T-helper 17 cell (primary cell): ENCODE measurements at places on chromosomes 2 and 18.

GRCh38 chr18:23250893-23251656, 115.8 kb downstream of the CABLES1 start:
- H3K4me3 ChIP-seq = no peak overlapping the region
- no peaks in the 10 kb centered on the region for H3K27me3 ChIP-seq
- no peak overlapping the region for H3K27ac ChIP-seq
- no peaks in the 10 kb centered on the region for H3K36me3 ChIP-seq
- peaks cover 5% of the 10 kb centered on the region for H3K4me1 ChIP-seq

GRCh38 chr2:235558572-235558971, 64.7 kb downstream of the AGAP1 start:
- H3K27me3 ChIP-seq = peaks cover 55% of the 10 kb centered on the region
- no peak for DNase-seq
- no peaks in the 10 kb centered on the region for H3K4me1 ChIP-seq
- no peak overlapping the region for H3K27ac ChIP-seq
- H3K36me3 ChIP-seq = no peaks in the 10 kb centered on the region
- H3K4me3 ChIP-seq = no peak overlapping the region

DNA sequence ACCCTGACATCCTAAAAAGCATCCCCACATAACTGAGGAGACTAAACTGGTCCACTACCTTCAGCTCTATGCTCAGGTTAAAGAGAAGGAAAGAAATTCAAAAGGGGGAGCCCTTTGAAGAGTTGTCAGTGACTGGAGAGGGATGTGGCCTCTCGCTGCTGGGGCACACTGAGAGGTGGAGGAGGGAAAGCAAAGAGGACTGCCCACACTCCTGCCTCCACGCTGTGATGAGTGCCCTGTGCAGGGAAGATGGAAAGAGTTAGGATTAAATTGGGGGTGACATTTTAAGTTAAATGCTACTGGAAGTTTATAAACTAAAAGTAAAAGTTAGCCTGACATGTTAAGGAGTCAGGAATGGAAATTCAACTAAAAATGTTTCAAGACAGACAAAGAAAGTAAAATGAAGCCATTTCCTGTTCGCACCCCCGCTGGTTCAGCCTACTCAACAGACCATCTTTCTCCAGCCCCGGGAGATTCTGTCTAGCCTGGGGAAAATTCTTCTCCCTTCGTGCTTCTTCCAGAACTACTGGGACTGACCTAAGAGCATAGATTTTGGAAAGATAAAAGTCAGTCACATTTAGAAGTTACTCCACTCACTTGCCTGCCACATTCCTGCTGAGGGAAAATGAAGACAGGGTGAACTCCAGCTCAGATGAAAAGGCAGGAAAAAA, 17.8 kb upstream of the INO80C start:
- no peak for DNase-seq
- H3K27me3 ChIP-seq = peaks cover 18% of the 10 kb centered on the region
- H3K4me1 ChIP-seq = peaks cover 3% of the 10 kb centered on the region
- H3K4me3 ChIP-seq = no peak overlapping the region
- no peaks in the 10 kb centered on the region for H3K36me3 ChIP-seq

- H3K27me3 ChIP-seq = peaks cover 53% of the 10 kb centered on the region
- H3K36me3 ChIP-seq = peaks cover 4% of the 10 kb centered on the region
- no peak for DNase-seq
Measured at GRCh38 chr2:10720947-10721395, 459 bp upstream of the ATP6V1C2 start.

GRCh38 chr2:208792766-208793165, 386.2 kb downstream of the PTH2R start:
- no peak overlapping the region for H3K27ac ChIP-seq
- no peaks in the 10 kb centered on the region for H3K27me3 ChIP-seq
- no peaks in the 10 kb centered on the region for H3K4me1 ChIP-seq
- no peak overlapping the region for H3K4me3 ChIP-seq
- DNase-seq = no peak

- DNase-seq = no peak
- H3K27me3 ChIP-seq = no peaks in the 10 kb centered on the region
- H3K27ac ChIP-seq = peak overlapping the region; percentile 90
- peaks cover 15% of the 10 kb centered on the region for H3K4me1 ChIP-seq
- peak overlapping the region; percentile 5 for H3K4me3 ChIP-seq
Measured at GRCh38 chr18:681985-682384, 24.5 kb downstream of the TYMS start.

GRCh38 chr2:12685145-12685544, 31.6 kb upstream of the TRIB2 start:
- H3K36me3 ChIP-seq = no peaks in the 10 kb centered on the region
- H3K27me3 ChIP-seq = no peaks in the 10 kb centered on the region
- H3K4me3 ChIP-seq = no peak overlapping the region

DNA sequence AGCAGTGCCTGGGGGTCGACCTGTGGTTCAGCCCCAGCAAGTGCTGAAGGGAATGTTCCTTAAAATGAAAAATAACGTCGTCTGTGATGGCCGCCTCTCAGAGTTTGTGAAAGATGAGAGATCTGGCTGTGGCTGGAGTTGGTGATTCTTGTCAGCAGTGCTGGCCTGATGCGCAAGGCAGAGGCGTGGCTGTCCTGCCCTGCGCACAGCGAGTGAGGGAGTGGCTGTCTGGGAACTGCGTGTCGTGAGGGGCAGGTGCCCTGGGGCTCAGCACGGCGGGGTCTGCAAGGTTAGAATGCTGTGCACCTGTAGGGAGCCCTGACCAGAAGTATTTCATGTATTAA, 8.8 kb downstream of the NFATC1 start:
- no peaks in the 10 kb centered on the region for H3K27me3 ChIP-seq
- peak overlapping the region; percentile 97 for H3K4me3 ChIP-seq
- DNase-seq = peak; percentile 33
- H3K27ac ChIP-seq = peak overlapping the region; percentile 99
- H3K36me3 ChIP-seq = peaks cover 3% of the 10 kb centered on the region
- H3K4me1 ChIP-seq = peaks cover 48% of the 10 kb centered on the region

- H3K4me1 ChIP-seq = no peaks in the 10 kb centered on the region
- H3K36me3 ChIP-seq = no peaks in the 10 kb centered on the region
- no peak overlapping the region for H3K4me3 ChIP-seq
Measured at GRCh38 chr2:191999101-191999841, 152.4 kb upstream of the CAVIN2 start.

- no peak overlapping the region for H3K4me3 ChIP-seq
- no peaks in the 10 kb centered on the region for H3K4me1 ChIP-seq
- H3K36me3 ChIP-seq = peaks cover 2% of the 10 kb centered on the region
- no peak for DNase-seq
- peaks cover 5% of the 10 kb centered on the region for H3K27me3 ChIP-seq
Measured at GRCh38 chr2:229344151-229344551, 73.1 kb upstream of the PID1 start.

GRCh38 chr18:50142441-50143120, 52.4 kb downstream of the MYO5B start:
- peaks cover 63% of the 10 kb centered on the region for H3K27me3 ChIP-seq
- DNase-seq = no peak
- no peaks in the 10 kb centered on the region for H3K4me1 ChIP-seq
- H3K4me3 ChIP-seq = no peak overlapping the region
- peaks cover 2% of the 10 kb centered on the region for H3K36me3 ChIP-seq
- no peak overlapping the region for H3K27ac ChIP-seq

- no peaks in the 10 kb centered on the region for H3K36me3 ChIP-seq
Measured at GRCh38 chr2:9655441-9656269, 24.9 kb upstream of the YWHAQ start.

DNA sequence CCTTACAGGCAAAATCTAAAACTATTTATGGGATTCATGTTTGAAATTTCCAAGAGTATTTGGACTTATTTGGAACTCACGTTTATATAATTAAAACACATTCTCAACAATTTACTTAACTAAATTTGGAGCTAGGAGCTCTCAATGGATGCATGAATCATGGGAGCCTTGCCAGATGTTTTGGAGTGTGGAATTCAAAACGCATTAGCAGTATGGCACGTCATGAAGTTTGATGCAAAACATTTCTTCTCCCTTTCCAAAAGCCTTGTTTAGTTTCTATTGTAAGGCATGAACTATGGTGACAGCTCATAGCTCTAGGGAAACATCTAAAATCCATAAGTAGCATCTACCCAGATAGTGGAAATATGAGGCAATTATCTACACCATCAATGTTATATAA, 701.6 kb downstream of the SATB2 start:
- H3K27ac ChIP-seq = no peak overlapping the region
- DNase-seq = no peak
- no peaks in the 10 kb centered on the region for H3K36me3 ChIP-seq
- H3K27me3 ChIP-seq = no peaks in the 10 kb centered on the region
- H3K4me1 ChIP-seq = no peaks in the 10 kb centered on the region
